ENCODE measurements at places on chromosomes 3 and 15.
A peak's percentile ranks its signal among the peaks of the same experiment; 100 is the strongest.

- no peak for DNase-seq
These were observed 1.1 kb upstream of the TF start for GRCh38 chr3:133745108-133745507.

- no peak for DNase-seq
These were observed 9.6 kb downstream of the DNAJB8 start for GRCh38 chr3:128456776-128457715.

- DNase-seq = no peak
These were observed 129.4 kb downstream of the LRIG1 start for GRCh38 chr3:66371432-66371831.

- DNase-seq = no peak
These were observed 11.5 kb downstream of the PTPRG start for GRCh38 chr3:61572879-61573278.

GRCh38 chr3:13655061-13655913, 106.4 kb downstream of the FBLN2 start:
- DNase-seq = peak; percentile 24

DNA sequence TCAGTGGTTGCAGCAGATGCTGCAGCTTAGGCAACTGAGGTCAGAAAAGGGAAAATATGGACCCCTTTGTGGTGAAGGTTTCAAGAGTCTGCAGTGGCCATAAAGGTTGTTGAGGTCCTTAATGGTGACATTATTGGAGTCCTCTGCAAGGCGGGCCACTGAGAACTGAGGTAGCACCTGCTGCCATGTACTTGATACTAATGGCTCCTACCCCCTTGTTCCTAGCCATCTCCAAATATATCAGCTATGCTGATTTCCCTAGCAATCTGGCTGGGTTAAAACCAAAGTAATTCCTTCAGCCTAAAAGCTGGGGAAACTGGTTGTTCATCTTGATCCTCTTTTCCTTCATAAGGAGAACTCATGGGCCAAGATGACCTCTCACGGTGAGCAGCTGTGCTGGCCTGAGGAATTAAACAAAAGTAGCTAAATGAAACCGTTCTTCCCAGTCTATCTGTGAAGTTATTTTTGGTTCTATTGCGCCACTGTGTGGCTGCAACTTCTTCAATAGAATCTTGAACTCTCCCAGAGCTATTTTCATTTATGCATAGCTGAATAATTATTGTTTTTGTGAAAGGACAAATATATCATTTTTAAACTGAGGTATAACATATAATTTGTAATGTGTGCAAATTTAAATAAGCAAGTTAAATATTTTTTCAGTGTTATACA, 76.1 kb upstream of the PLSCR4 start:
- DNase-seq = no peak

DNA sequence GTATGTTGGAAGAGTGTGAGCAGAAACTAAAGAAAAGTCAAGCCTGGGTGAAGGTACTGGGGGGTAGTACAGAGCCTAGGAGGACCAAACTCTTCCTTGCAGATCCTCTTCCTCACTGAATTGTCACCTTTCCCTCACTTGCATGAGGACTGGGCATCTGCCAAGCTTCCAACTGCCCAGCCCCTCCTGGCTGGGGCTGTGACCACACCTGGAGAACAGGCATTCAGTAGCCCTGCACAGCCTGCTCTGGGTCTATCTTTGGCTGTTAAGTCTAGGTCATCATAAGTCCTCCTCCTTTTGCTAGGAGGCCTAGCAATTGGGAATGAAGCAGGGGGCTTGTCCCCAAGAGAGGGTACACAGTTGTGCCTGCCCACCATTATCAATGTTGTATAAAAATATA, 55.2 kb downstream of the CAPN7 start:
- DNase-seq = no peak

DNA sequence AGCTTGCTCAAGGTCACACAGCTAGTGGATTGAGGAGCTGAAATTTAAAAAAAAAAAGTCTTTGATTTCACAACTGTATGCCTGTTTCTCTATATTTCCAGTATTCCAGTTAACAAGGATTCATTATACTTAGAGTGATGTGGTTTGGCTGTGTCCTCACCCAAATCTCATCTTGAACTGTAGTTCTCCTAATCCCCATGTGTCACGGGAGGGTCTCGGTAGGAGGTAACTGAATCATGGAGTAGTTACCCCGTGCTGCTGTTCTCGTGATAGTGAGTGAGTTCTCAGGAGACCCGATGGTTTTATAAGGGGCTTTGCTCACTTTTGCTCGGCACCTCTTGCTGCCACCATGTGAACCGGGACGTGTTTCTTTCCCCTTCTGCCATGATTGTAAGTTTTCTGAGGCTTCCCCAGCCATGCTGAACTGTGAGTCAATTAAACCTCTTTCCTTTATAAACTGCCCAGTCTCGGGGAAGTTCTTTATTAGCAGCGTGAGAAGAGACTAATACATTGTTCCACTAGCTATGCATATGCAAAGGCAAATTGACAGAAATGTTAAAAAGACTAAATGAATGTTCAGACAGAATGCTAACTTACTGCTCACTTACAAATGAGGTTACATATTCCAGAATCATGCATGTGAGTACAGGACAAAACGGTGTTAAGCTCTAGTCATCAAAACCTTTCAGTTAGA, 1101.9 kb downstream of the ROBO1 start:
- DNase-seq = no peak

DNA sequence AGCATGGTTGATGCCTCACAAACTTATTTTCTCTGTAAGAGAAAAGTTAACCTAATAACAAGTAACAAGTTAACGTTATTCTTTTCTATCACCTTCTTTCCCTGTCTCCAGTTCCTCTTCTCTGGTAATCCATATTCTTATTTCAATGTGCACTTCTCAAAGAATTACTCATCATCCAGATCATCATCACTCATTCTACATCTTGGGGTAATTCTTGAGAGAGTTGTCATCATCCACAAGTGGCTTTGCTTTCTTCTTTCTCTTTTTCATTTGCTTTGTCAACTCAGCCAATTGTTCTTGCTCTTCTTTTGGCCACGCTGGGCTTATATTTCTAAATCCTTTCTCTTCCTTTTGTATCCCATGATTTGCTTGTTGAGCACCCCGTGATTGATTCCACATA, 20.8 kb upstream of the RNF111 start:
- DNase-seq = no peak

GRCh38 chr15:66994927-66995656, 70.3 kb upstream of the SMAD3 start:
- DNase-seq = no peak

DNA sequence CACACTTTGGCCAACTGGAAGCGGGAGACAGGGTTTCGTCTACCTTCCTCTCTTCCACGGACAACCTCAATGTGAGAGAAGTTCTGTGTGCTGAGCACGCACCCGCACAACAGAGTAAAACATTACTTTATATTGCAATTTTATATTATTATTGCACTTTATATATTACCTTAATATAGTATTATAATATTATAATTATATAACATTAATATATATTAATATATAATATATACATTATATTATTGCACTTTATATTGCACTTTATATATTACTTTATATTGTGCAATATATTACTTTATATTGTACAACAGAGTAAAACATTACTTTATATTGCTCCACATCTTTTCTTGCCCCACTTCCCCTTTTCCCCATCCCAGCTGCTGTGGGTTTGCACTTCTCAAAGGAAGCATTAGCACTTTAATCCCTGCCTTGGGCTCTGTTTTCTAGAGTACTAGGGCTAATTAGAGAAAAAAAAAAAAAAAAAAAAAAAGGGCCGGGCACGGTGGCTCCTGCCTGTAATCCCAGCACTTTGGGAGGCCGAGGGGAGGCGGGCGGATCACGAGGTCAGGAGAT, 76.4 kb upstream of the SLC4A7 start:
- DNase-seq = no peak

DNA sequence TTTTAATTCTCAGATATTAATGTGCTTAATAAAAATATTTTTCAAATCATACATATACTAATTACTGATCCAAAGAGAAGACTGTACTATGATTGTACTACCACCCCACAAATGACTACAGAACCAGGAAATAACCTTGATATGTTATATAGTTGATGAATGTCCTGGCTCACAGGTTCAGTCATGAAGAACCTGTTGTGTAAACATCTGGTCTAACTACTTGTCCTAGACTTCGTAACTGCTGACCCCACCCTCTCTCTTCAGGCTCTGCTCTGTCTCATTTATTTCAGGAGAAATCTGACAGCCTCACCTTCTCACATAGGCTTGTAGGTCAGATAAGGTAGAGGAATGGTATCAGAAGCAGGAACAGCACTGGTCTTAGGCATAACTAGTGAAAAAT, 14.7 kb upstream of the CSTA start:
- no peak for DNase-seq

GRCh38 chr3:129616291-129616690, 9.8 kb upstream of the PLXND1 start:
- no peak for DNase-seq

DNA sequence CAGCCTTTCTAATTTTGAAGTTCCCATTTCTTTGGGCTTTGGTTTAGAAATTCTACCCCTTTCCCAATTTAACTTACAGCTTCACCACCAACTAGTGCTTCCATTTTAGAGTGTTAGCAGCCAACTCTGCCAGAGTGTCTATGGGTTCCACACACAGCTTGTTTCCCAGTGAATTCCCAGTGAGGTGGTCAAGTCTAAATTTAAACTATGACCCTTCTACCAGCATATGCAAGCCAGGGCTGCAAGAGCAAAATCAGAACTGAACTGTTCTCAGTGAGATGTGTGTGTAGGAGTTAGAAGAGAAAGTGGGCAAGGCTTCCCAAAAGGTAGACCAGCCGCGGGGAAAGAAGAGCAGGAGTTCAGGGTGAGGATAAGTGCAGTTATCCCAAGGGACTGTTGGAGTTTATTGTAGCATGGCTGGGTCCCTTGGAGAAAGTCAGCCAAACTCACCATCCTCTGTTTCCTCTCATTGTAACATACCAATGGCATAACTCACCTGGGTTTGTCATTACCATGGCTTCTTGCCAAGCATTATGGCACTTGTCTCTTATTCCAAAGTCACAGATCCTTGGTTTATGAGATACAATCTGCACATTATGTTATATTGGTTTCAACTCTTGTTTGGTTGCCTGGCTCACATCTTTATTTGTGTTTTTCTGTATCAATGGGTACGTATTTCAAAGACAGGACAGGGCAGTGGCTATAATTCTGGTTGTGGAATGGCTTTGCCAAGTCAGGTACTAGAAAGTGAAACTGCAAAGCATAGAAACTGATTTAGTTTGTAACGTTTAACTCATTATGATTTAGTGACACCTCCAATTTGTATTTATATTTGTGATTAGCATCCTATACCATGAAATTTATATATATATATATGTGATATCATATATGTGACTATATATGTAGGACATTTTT, 130.2 kb upstream of the UMPS start:
- no peak for DNase-seq

GRCh38 chr3:42756681-42757213, 16.3 kb downstream of the CCDC13 start:
- DNase-seq = no peak

DNA sequence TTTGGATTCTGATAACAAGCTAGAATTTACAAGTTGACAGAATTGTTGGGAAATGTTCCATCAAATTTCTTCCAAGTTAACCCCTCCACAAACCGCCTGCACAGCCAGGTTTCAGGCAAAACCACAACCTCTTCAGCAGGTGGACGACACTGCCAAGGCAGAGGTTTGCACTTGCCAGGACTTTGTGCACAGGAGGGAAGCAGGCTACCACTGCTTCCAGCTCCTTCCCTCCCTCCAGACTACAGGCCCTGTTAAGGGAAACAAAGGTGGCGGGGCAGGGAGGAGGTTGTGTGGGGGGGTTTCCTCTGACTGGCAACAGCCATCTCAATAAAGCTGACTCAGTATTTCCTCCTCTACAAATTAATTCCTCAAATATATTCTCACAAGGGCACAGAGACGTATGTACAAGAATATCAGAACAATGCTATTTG, 42.2 kb downstream of the TBC1D2B start:
- DNase-seq = peak; percentile 47

GRCh38 chr3:66428733-66429132, 72.1 kb downstream of the LRIG1 start:
- no peak for DNase-seq

DNA sequence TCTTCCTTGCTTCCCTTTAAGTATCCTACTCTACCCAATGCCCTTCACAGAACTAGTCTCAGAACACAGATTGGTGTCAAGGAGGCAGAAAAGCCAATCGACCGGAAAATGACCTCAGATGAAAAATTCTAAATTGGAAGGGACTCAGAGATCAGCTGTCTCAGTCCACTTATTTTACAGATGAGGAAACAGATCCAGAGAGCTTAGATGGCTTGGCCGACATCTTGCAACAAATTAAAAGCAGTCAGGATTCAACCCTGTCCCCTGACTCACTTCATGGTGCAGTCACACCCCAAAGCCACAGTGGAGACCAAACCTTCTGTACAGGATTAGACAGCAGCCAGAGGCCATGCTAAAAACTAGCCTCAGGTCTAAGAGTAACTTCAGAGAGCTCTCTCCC, 169.3 kb upstream of the BHLHE40 start:
- no peak for DNase-seq

DNA sequence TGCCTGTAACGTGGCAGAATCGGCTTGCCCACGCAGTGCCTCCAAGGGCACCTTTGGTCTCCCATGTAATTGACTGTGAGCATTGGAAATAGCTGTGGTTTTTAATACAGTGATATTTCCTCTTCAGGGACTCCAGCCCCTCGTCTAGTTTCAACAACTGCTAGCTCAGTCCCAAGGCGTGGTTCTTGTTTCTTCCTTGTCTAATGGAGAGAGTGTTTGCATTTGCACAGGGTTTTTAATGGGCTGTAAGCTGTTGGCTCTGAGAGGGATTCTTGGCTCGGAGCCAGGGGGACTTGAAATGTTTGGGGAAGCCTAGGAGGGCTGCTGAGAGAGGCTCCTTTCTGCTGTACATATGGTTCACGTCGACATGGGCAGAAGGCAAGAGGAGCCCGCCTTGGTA, 86.2 kb downstream of the THSD4 start:
- DNase-seq = no peak

- DNase-seq = no peak
These were observed 10.7 kb downstream of the CCDC32 start for GRCh38 chr15:40554161-40554525.

GRCh38 chr3:85627932-85628331, 669.1 kb downstream of the CADM2 start:
- DNase-seq = no peak

DNA sequence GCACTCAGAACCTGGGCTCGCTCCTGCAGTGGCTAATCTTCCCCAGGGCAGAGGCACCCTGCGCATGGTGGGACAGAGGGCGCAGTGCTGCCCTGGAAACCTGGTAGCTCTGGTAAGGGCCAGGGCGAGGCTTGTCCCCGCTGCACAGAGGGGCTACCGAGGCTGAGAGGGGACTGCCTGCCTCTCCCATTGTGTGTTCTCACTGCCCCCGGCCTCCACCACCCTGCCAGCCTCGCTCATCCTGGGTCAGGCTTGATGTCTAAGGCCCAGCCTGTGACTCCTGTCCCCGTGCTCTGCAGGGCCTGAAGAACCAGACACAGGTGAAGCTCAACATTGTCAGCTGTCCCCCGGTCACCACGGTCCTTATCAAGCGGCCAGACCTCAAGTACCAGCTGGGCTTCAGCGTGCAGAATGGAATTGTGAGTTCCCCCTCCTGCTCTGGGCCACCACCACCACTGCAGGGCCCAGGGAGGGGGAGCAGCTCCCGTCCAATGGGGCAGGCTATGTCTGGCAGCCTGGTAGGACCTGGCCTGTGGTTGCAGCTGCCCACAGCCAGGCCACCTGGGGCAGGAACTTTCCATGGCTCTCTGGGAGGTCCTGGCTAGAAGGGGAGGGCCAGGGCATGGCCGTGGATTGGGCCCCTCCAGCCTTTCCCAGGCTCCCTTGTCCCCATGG, 161.5 kb downstream of the NSMCE3 start:
- no peak for DNase-seq

Data from CD4-positive, alpha-beta T cell treated with Interleukin-10 for 1 hour (primary cell).